Sigmoid colon (tissue), 7 donors: ENCODE measurements at places on chromosomes 4 and X. TPM values are rescaled to one million over a fixed set of nuclear protein-coding genes. Genes with fewer than 3 reads are reported as not detected.

- DNase-seq, result no peak
These were observed 77.6 kb downstream of the FBXL5 start for GRCh38 chr4:15577508-15577907.

KDR gene
- 1.2 TPM for polyA plus RNA-seq

- DNase-seq, result no peak
These were observed 44.3 kb upstream of the ARHGAP24 start for GRCh38 chr4:85430697-85431096.

SPANXA2 gene
- polyA plus RNA-seq, result not detected

DNA sequence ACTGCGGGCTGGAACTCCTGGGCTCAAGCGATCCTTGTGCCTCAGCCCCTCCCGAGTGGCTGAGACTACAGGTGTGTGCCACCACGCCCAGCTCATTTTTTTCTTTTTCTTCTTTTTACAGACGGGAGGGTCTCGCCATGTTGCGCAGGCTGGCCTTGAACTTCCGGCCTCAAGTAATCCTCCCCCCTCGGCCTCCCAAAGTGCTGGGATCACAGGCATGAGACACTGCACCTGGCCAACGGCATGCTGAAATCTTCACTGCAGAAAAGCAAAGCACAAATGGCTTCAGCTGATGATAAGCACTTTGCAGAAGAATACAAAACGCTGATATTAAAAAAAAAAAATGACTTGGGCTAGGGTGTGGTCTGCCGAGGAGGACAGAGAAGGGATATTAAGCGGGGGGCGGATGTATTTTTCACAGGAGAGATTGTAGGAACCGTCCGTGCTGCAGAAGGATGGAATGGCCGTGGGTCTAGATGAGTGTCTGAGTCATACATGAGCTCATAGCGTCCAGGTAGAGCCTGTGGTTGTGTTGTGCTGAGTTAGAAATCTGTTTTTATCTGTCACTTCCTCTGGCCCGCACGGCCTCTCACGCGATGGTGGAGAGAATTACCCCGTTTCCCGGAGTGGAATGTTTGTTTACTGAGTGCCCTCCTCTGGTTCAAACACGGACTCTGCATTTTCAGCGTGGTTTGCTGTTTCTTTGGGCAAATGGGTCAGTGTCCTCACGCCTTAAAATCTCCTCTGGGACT, 8.5 kb upstream of the AKAP17A start:
- DNase-seq, result no peak

DNA sequence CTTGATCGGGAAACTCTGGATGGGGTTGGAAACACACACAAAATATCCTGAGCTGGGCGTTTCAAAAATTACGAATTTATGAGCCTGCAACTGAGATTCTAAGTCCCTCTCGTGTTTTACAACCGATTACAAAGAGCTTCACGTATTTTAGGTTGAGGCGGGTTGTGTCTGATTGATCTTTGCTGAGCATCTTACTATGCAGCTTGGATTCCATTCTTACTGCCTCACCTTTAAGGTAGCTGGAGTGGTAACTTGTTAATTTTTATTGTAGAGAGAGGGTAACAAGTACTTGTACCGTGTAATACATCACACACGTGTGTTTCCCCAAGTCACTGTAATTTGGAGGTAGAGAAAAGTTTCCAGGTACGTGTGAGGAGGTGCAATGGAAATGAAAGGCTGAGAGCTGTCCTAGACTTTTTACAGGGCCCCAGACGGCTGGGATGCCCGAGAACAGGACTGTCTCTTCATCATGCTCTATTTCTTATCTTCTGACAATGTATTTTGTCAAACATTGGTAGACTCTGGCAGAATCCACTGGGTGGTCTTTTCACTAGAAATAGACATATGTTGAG, 97.8 kb upstream of the TENM3 start:
- no peak for DNase-seq

VSIG1 gene
- polyA plus RNA-seq, result not detected

- DNase-seq, result no peak
These were observed 37.7 kb downstream of the ACE2 start for GRCh38 chrX:15563056-15563455.

DNA sequence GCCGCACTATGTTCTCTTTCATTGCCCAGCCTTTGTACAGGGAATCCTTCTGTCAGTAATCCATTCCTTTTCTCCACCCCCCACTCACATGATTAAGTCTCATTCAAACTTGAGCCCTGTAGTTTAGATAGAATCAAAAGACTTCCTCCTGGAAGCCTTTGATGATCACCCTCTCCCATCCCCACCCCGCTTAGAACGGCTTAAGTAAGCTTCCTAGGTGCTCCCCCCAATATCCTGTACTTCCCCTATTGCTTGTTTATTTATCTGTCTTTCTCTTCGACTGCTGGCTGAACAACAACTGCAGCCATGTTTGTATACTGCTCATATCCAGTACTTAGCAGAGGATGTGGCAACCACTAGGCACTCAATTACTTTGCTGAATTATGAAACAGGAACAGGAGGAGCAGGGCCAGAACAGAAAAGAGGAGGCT, 38.5 kb upstream of the GPC3 start:
- no peak for DNase-seq

ZDHHC9 gene
- polyA plus RNA-seq, result 6.6 TPM

DNA sequence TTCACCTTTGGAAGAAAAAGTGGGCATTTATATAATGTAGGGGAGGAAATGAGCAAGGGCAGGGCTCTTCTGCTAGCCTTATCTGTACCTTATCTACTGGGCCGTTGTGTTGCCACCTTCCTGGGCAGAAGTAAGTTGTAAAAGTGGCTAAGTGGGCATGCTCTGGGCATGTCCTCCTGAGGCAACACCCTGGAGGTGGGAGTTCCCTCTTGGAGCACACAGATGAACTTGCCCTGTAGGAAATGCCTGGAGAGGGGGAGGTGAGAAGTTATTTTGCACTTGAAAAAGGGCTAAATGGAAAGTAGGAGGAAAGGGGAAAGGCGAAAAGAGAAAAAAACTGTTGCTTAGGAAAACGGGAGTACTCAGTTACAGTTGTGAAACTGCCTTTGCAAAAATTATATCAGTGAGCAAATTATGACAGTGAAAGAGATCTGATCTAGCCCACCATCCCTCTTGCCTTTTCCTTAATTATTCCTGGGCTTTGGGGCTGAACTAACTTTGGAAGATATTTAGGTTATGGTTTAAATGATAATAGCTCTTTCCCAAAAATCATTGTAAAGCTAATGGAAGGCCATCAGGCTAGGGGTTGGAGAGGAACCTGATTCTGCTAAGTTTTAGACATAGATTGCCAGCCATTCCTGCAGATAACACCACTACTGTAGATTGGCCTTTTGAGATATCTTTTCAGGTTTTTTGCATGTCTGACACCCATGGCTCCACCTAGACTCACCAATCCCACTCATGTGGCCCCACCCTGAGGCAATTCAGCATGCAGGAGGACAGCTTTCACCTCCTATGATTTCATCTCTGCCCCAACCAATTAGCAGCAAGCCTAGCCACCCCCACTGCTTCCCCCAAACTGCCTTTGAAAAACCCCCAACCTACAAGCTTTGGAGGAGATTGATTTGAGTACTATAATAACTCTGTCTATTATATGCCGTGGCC, 20.5 kb upstream of the ZNF81 start:
- no peak for DNase-seq

SLC9B1 gene
- polyA plus RNA-seq, result 0.50 TPM

RAB40AL gene
- not detected for polyA plus RNA-seq

- DNase-seq, result no peak
These were observed 28.8 kb downstream of the COL4A5 start for GRCh38 chrX:108468486-108468885.

GRCh38 chr4:47118192-47118929, 87.0 kb downstream of the GABRB1 start:
- DNase-seq, result no peak

- DNase-seq, result no peak
These were observed 495.9 kb downstream of the CENPC start for GRCh38 chr4:67049446-67049845.

DNA sequence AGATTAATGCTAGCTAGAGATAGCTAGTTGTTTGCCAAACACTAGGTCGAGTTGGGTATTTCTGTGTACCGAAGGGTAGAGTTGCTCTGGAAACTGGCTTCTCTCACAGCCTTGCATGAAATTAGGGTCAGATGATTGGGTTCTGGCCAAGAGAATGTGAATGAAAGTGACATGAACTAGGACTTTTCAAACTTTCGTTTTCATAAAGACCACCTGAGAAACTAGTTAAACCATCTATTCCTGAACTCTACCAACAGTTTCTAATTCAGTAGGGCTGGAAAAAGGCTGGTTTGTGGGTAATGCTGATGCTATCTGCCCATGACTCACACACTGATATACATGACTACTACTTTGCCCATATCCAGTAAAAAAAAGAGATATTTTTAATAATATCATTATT, 157.6 kb downstream of the GASK1B start:
- no peak for DNase-seq

- DNase-seq, result no peak
These were observed 52.2 kb upstream of the C1QTNF7 start for GRCh38 chr4:15375667-15376066.

GRCh38 chr4:111595456-111595855, 549.8 kb upstream of the FAM241A start:
- no peak for DNase-seq
